ENCODE measurements at places on chromosomes 1 and 21. TPM values are rescaled to one million over a fixed set of nuclear protein-coding genes. Genes with fewer than 3 reads are reported as not detected.
A peak's percentile ranks its signal among the peaks of the same experiment; 100 is the strongest.

LEPR gene
- total RNA-seq, result 8.5 TPM

DNA sequence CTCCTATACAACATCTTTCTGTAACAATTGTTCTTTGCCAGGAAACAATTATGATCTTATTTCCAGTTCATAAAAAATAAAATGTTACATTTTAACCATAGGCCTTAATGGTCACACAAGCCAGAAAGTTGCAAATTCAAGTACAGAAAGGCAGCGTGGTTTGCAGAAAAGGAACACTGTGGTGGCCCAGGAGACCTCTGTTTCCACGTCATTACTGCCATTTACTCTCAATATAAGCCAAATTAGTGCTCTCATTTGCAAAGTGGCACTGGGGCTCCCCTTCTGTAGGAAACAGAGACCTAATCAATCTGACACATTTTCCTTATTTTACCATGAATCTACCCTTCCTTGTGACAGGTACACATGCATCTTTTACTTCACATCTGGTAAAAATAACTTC, 79.3 kb upstream of the TLR5 start:
- no peak for DNase-seq
- H3K4me1 ChIP-seq, result peaks cover 4% of the 10 kb centered on the region
- no peaks in the 10 kb centered on the region for H3K36me3 ChIP-seq
- H3K27me3 ChIP-seq, result no peaks in the 10 kb centered on the region
- H3K4me3 ChIP-seq, result no peak overlapping the region

- no peak for DNase-seq
- no peaks in the 10 kb centered on the region for H3K27me3 ChIP-seq
- H3K4me1 ChIP-seq, result no peaks in the 10 kb centered on the region
These were observed 492.0 kb upstream of the RUNX1 start for GRCh38 chr21:35540950-35541638.

- peak overlapping the region; percentile 36 for H3K27ac ChIP-seq
- peak; percentile 25 for DNase-seq
- no peak overlapping the region for H3K4me3 ChIP-seq
- H3K4me1 ChIP-seq, result no peaks in the 10 kb centered on the region
These were observed 15.6 kb upstream of the KCNJ15 start for GRCh38 chr21:38241029-38241740.

- H3K27me3 ChIP-seq, result no peaks in the 10 kb centered on the region
- H3K4me3 ChIP-seq, result no peak overlapping the region
- no peak overlapping the region for H3K27ac ChIP-seq
- H3K4me1 ChIP-seq, result no peaks in the 10 kb centered on the region
These were observed 1128.2 kb downstream of the PLA2G4A start for GRCh38 chr1:187956975-187957374.

DNA sequence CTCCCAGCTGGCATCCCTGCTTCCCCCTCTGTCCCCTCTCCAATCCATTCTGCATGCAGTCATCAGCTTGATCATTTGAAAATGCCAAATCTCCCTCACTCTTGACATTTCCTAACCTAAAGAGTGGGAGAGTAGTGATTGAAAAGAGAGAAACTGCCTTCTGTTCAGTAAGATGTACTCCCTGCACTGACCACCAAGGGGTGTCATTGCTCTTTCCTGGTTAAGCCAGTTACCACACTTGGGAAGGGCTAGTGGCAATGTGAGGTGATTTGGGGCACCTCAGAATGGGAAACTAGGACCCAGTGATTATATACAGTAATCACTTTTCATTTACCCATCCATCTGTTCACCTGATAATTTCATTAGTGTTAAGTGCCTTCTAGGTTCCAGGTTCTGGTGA, 6.9 kb upstream of the TMEM269 start:
- no peaks in the 10 kb centered on the region for H3K36me3 ChIP-seq
- no peak overlapping the region for H3K27ac ChIP-seq
- no peak overlapping the region for H3K4me3 ChIP-seq
- H3K27me3 ChIP-seq, result no peaks in the 10 kb centered on the region
- peak; percentile 47 for DNase-seq
- H3K4me1 ChIP-seq, result no peaks in the 10 kb centered on the region

GRCh38 chr1:31181515-31182343, 58.0 kb downstream of the NKAIN1 start:
- H3K27ac ChIP-seq, result no peak overlapping the region
- peak; percentile 59 for DNase-seq
- H3K4me3 ChIP-seq, result peak overlapping the region; percentile 38
- H3K4me1 ChIP-seq, result peaks cover 12% of the 10 kb centered on the region
- no peaks in the 10 kb centered on the region for H3K36me3 ChIP-seq

Data from testis (tissue), 5 donors.